ENCODE measurements at places on chromosomes 3 and 15.

GRCh38 chr3:86175593-86176444 lies 815.1 kb downstream of the VGLL3 start:
- no peak for DNase-seq

- DNase-seq = no peak
Measured at GRCh38 chr15:72183781-72184164, 13.8 kb downstream of the GRAMD2A start.

DNA sequence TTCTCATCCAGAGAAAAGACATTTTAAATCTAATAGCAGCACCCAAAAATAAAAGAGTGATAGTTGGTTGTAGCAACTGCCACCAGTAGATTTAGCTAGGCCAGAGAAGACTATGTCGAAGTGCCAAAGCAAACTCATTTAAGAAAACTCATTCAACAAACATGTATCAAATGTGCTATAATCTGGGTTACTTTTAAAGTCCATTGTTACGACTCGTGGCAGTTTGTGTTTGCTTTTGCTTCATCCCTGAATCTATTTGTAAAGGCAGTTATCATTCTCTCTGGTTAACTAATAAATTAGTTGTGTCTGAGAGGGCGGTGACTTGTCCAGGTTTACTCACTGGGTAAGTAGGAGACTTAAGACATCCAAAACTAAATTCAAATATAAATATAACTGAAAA lies 159.4 kb downstream of the ZIC4 start:
- DNase-seq = no peak

DNA sequence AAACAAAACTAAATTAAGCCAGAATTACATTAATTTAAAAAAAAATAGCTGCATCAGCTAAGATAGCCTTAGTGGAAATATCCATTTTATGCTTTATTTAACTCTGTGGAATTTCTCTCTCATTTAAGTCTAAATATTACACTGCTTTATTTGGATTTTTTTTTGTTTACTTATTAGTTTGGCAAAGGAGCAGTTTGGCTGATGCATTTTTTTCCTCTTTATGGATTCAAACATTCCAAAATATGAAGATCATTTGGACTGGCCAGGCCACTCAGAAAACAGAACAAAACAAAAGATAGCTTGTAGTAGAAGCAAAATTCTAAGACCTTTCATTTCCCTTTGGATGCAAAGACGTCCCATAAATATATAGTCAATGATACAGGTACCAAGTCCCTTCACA lies 707.3 kb upstream of the UBE2E2 start:
- no peak for DNase-seq

DNA sequence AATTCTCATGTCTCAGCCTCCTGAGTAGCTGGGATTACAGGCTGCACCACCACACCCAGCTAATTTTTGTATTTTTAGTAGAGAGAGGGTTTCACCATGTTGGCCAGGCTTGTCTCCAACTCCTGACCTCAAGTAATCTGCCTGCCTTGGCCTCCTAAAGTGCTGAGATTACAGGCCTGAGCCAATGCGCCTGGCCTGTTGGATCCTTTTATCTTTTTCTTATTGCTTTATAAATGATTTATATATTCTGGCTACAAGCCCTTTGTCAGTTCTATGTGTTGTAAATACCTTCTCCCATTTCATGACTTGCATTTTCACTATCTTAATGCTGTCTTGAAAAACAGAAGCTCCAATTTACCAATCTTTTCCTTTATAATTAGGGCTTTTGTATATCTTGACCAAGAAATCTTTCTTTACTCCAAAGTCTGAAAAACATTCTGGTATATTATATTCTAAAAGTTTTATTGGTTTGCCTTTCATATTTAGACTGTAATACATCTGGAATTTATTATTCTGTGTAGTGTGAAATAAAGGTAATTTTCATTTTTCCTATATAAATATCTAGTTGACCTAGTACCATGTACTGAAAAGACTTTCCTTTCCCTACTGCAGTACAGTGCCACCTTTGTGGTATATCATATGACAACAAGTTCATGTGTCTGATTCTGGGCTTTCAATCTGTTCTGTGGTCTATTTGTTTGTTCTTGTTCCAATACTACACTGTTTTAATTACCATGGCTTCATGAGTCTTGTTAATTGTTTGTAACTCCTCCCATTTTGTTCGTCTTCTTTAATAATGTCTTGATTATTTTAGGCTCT lies 52.9 kb upstream of the RNU6-1 start:
- no peak for DNase-seq

DNA sequence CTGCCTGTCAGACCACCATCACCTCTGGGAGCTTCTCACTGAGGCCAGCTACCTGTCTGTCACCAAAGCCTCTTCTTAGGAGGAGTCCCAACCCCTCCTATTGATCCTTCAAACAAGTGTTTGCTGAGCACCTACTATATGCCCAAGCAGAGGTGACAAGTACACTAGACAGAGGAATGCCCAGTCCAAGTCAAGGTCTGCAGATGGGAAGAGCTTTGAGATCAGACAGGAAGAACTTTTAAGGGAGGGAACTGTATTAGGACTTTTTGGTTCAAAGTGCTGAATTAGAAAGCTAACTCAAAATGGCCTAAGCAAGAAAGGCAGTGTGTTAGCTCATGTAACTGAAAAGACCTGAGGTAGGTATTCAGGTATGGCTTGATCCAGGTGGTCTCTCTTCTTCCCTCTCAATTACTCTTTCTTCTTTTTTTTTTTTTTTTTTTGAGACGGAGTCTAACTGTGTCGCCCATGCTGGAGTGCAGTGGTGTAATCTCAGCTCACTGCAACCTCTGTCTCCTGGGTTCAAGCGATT lies 3.6 kb upstream of the RAD18 start:
- DNase-seq = no peak

GRCh38 chr3:74447221-74447620 lies 167.2 kb downstream of the CNTN3 start:
- DNase-seq = no peak

DNA sequence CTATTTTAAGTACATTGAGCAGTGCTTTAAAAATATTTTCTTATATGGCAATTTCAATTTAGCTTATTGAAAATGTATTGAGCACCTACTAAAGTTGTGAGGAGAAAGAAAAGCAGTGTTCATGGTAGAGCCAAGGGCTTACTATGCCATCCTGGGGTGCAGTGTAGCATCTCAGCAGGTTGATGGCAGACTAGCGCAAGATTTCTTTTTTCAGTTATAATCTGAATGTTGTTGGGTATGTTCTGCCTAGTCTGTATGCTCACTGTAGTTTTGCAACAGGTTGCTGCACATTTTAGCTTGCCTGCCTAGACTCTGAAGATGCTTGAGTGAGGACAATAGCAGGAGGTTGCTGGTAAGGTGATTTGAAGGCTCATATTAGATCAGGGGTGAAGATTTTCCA lies 103.1 kb upstream of the UNC13C start:
- DNase-seq = no peak

DNA sequence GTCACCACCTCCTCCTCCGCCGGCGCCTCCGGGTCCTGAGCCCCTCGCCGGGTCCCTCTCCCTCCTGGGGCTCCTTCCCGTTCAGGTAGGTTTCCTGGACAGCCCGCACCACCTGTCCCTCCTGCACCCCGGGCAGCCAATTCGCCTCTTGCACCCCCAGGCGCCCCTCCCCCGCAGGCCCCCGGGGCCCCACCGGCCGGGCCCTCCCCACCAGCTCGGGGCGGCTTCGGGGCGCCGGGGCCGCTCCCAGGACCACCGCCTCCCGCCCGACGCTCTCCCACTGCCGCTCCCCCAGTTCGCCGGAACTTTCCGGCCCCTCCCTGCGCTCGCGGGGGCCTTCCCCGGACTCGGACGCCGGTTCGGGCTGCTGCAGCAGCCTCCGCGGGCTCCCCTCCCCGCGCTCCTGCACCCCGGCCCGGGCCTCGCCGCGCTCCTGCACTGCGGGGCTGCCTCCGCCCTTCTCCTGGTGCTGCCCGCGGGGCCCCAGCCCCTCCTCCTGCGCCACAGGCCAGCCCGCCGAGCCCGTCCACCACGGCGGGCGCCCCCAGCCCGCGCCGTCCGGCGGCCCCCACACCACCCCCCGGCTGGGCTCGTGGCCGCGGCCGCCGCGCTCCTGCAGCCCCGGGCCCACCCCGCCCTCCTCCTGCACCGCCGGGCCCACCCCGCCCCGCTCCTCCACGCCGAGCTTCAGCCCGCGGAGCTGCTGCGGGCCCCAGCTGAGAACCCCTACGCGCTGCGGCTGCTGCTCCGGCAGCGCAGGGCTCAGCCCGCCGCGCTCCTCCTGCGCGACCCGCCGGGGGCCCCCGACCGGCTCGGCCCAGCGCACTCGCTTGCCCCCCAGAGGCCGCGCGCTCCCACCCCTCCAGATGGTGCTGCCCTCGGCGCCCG lies 587 bp upstream of the TNK2 start:
- no peak for DNase-seq

- DNase-seq = no peak
Measured at GRCh38 chr3:126646674-126647073, 8.2 kb downstream of the TXNRD3 start.

- DNase-seq = no peak
Measured at GRCh38 chr3:117798221-117798620, 1088.6 kb downstream of the TUSC7 start.

DNA sequence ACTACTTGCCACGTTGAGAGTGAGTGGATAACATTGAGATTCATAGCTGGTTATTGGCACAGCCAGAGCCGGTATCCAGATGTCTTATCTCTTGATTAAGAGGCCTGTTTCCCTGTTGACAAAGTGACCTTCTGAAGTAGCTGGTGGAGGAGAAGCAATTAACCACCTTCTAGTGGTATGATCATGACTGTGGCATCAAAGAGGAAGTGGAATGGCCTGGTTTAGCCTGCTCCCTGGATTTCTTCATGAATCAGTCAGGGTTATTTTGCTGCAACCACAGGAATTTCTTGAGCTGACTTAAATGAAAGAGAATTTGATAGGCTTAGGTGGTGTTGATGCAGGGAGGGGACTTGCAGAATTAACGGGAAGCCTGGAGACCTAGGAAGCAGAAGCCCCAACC lies 398.3 kb downstream of the MFSD1 start:
- no peak for DNase-seq

DNA sequence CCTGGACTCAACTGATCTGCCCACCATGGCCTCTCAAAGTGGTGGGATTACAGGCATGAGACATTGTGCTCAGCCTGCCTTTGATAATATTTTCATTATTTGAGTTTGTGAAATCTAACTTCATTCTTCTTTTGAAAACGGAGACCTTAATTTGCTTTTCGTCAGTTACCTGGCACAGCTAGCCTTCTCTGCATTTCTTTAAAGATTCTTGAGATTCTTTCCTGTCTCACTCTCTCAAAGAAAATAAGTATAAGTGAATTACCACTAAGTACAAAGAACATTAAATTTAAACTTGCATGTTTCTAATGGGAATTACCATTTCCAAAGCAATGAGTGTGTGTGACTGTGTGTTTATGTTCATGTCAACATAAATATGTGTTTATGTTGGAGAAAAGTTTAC lies 187.9 kb downstream of the NFKBIZ start:
- no peak for DNase-seq

Measured in CD4-positive, alpha-beta T cell treated with Interleukin-4 for 1 hour (primary cell).